ENCODE measurements at places on chromosomes 4 and X.

- no peak overlapping the region for H3K27ac ChIP-seq
- no peaks in the 10 kb centered on the region for H3K36me3 ChIP-seq
- no peaks in the 10 kb centered on the region for H3K27me3 ChIP-seq
- no peaks in the 10 kb centered on the region for H3K4me1 ChIP-seq
Observed at GRCh38 chr4:76515975-76516843, 81.2 kb downstream of the SHROOM3 start.

GRCh38 chr4:41586675-41587225 lies 48.8 kb downstream of the LIMCH1 start:
- H3K4me1 ChIP-seq, result no peaks in the 10 kb centered on the region
- H3K27ac ChIP-seq, result no peak overlapping the region
- no peaks in the 10 kb centered on the region for H3K36me3 ChIP-seq
- no peak overlapping the region for H3K4me3 ChIP-seq

GRCh38 chr4:88991746-88992145 lies 65.2 kb downstream of the FAM13A start:
- H3K27ac ChIP-seq, result no peak overlapping the region
- no peak overlapping the region for H3K4me3 ChIP-seq
- no peak for DNase-seq

GRCh38 chr4:144734522-144734921 lies 88.6 kb downstream of the HHIP start:
- no peak overlapping the region for H3K4me3 ChIP-seq
- no peaks in the 10 kb centered on the region for H3K27me3 ChIP-seq
- H3K4me1 ChIP-seq, result no peaks in the 10 kb centered on the region
- no peak for DNase-seq
- no peaks in the 10 kb centered on the region for H3K36me3 ChIP-seq

DNA sequence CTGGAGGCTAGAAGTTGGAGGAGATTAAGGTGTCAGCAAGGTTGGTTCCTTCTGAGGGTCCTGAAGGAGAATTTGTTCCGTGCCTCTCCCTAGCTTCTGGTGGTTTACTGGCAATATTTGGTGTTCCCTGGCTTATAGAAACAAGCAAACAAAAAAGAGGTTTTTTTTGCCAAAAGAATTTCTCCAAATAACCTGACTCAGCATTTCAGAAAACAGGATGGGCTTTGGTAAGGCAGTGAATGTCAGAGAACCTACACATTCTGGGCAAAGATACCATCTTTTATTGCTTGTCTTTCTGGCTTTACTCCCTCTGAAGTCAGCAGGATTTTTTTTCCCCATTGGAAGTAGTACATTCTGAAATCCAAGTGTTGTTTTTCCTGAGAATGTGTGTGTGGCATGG lies 93.3 kb upstream of the TBC1D9 start:
- H3K4me1 ChIP-seq, result no peaks in the 10 kb centered on the region
- no peak overlapping the region for H3K27ac ChIP-seq
- no peaks in the 10 kb centered on the region for H3K27me3 ChIP-seq
- no peaks in the 10 kb centered on the region for H3K36me3 ChIP-seq

DNA sequence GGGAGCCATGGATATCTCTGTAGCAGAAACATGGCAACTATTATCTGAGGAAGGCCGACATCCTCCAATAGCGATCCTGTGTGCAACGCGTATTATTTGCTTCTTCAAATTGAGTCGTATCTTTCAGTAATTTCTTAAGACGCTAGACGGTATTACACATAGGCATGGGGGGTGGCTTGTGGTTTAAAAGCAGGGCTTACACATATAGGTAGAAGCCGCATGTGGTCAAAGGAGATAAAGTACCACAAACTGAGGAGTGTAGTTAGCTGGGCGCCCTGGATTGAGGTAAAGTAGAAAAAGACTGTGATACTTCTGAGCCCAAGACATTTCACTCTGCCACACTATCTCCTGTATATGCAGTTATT lies 94.6 kb downstream of the SORBS2 start:
- H3K4me1 ChIP-seq, result peaks cover 9% of the 10 kb centered on the region
- no peaks in the 10 kb centered on the region for H3K36me3 ChIP-seq
- H3K27ac ChIP-seq, result no peak overlapping the region
- no peak for DNase-seq
- no peaks in the 10 kb centered on the region for H3K27me3 ChIP-seq
